ENCODE measurements at places on chromosomes 1 and 21. TPM values are rescaled to one million over a fixed set of nuclear protein-coding genes. Genes with fewer than 3 reads are reported as not detected.

Gene CD1C
- not detected for polyA plus RNA-seq

Gene CD84
- polyA plus RNA-seq = 0.75 TPM

Gene TEDDM1
- polyA plus RNA-seq = not detected

Gene TFF3
- 27.8 TPM for polyA plus RNA-seq

DNA sequence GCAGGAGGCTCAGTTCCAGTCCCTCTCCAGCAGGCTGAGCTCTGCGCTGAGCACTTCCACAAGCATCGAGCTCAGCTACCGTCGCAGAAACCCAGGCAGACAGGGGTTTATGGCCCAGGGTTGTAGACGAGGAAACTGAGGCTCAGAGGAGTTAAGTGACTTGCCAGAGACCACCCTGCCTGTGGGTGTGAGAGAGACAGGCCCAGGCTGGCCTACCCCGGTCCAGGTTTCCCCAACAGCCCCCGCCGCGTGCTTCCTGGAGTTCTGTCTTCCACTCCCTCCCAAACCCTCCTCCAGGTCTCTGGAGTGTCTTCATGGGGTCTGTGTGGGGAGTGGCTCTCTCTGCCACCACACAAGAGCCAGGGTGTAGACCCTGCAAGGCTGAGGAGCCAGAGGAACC lies 615.9 kb downstream of the PTPRU start:
- no peak for DNase-seq
- no peaks in the 10 kb centered on the region for H3K36me3 ChIP-seq
- H3K4me1 ChIP-seq = no peaks in the 10 kb centered on the region

Measured in stomach (tissue), 19 donors.